ENCODE measurements at places on chromosomes 7 and 10. TPM values are rescaled to one million over a fixed set of nuclear protein-coding genes. Genes with fewer than 3 reads are reported as not detected.

MNX1 gene
- not detected for total RNA-seq

DDC gene
- total RNA-seq, result not detected

NRCAM gene
- 17.4 TPM for total RNA-seq

- no peak for DNase-seq
These were observed 170.1 kb downstream of the KCNMA1 start for GRCh38 chr10:77467422-77467963.

All from sciatic nerve (tissue), 2 donors.